ENCODE measurements at places on chromosomes 3 and 15.

DNA sequence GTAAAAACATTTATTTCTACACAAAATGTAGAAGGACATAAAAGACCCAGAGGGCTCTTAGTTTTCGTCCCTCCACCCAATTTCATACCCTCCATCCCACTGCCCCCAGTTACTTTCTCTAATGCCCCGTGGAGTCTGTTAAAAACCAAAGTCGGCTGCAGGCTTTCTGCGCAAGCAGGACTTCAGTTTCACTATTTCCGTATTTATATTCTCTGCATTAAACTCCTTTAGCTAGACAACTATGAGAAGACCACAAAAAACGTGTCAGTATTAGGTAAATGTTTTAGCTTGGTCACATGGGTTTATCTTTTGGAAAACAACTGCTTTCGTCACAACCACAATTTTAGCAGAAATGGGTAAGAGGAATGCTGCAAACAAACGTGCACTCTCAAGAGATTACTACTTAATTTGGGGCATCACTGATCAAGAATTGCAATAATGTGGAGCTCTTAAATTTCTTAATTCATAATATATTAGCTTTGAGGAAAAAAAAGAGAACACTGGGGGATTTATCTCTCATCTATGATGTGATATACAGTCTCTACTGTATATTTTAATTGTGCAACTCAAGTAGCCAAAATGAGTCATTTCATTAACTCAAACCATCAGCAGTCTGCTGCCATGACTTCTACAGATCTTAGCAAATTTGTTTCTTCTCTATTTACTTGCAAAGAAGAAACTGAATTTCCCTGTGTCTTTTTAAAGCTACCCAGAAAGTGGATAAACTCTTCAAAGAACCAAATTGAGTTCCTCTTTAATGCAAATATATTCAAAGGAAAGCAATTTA is 740 bp upstream of the NSMCE3 start:
- no peak for DNase-seq

DNA sequence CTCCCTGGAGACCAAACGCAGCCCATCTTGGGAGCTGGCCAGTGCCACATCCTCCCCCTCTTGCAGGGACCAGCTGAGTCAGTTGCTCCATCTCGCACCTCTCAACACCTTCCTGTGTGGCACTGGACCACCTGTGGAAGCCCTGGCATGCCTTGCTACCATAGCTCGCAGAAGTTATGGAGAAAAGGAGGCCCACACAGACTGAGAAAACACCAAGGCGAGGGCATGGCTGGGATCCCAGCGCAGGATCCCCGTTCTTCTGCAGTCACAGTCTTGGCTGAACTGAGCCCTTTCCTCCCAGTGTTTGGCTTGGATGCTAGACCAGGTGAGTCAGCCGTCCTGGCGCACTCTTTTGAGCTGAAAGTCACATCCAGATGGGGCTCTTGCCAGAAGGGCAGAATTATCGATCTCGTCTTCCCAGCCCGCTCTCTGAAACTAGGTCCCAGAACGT is 46.9 kb downstream of the CHRD start:
- DNase-seq, result no peak

DNA sequence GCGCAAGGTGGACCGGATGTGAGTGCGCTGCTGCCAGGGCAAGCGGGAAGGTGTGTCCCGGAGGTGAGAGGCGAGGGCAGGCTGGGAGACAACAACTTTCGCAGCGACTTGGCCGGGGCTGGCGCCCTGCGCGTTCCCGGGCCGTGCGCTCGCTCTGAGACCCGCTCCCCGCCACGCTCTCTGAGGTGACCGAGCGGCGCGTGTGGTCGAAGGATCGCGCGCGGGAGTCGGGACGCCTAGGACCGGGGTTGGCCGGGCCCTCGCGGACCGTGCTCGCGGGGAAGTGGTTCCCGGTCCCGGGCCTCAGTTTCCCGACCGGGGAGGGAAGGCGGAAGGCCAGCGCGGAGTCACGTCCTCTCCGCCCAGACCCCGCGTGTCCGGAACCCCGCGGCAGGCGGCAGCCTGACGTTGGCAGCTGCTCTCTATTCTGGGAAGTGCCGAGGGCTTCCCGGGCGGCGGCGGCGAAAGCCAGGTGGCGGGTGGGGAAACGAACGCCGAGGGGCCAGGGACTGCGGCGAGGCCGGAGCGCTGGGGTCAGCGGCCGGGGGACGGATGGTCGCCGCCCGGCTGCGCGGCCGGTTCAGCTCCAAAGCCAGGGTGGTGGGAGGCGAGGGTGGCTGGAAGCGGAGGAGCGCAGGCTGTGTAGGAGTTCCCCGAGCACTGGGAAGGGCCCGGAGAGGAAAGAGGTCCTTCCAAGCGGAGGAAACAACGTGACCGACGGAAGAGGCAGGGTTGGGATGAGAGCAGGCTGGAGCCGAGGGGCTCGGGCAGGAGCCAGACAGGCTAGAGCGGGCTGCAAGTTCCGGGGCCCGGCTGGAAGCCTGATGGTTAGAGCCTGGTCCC is 1.0 kb upstream of the IGF2BP2 start:
- peak; percentile 43 for DNase-seq

DNA sequence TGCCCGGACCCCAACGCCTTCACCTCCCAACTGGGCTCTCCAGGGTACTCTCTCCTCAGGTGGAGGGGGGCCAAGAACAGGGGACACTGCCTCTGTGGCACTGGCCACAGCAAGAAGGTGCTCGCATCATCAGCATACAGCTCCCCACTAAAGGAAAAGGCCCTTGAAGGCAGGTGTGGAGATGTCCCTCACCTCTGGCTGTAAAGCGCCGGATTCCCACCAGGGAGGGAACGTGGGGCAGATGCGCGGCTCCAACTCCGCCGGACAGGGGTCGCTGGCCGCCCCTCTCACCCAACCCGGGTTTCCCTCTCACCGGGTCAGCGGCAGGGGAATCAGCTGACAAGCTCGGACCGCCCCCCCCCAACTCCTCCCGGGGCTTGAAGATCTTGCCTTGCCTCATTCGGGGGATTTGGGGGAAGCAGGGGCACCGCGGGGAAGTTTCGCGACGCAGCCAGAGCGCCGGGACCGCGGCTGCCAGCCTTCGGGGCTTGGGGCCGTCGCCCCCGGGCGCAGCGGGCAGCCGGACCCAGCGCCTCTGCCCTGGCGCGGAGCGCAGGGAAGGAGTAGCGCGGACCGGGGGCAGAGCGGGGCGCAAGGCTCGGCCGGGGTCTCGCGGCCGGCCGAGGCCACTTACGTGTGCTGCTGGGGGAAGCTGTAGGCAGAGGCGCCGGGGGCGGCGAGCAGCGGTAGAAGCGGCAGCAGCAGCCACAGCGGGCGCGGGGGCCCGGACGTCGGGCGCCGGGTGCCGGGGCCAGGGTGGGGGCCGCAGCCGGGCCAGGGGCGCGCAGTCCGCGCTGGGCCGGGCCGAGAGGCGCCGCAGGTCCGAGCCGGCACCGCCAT is 630 bp downstream of the CACNA2D2 start:
- peak; percentile 28 for DNase-seq

- no peak for DNase-seq
These were observed 75.8 kb downstream of the SATB1 start for GRCh38 chr3:18349197-18349798.

DNA sequence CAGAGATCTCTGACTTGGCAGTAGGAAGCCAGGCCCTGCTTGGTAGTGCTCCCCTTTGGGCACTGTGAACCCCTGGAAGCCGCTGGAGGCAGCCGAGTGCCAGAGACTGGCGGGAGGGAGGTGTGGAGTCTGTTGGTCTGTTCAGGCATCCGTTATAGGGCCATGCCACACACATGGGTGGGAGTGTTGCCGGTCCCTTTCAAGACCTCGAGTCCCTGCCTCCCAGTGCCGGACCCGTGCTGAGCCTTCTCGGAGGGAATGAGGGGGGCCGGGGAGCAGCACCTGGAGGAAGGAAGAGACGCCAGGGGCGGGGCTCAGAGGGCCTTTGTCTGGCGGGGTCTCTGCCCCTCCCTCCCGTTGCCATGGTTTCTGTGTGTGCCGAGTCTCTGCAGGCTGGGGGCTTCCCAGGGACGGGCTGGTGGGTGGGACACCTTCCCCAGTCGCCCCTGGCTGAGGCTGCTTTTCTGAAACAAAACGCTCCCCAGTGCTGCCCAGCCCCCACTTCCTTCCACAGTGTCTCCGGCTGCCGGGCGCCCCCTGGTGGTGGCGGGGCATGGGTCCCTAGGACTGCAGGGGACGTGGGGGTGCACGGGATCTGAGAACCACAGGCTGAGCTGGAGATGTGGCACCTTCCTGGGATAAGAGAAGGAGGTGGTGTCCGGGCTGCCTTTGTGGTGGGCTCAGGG is 10.0 kb downstream of the GNAI2 start:
- peak; percentile 97 for DNase-seq

DNA sequence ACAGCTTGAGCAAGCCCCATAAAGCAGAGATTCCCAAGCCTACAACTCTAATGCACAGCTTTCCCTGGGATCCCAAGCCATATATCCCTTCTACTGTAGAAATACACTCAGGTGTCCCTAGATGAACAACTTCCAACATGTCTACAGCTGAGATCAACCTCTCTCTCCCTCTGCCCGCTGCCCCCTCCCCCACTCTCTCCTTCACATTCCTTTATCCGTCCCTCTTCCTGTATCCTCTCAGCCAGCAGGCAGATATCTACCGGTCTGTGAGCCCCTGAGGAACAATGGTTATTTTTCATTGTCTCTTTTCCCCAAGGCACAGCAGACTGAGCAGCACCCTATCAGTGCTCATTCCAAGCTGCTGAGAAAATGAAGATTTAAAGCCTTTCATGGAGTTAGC is 138.6 kb downstream of the SUCLG2 start:
- DNase-seq, result no peak

- DNase-seq, result no peak
These were observed 8.7 kb downstream of the RAB7A start for GRCh38 chr3:128734523-128735189.

- no peak for DNase-seq
These were observed 27.0 kb downstream of the CCNL1 start for GRCh38 chr3:157132936-157133335.

- no peak for DNase-seq
These were observed 2.7 kb downstream of the CEP70 start for GRCh38 chr3:138591392-138591791.

- DNase-seq, result no peak
These were observed 59.5 kb downstream of the ABCC5 start for GRCh38 chr3:183958226-183958625.

- DNase-seq, result no peak
These were observed 53.4 kb downstream of the ITPR1 start for GRCh38 chr3:4546346-4547178.

- DNase-seq, result no peak
These were observed 42.7 kb upstream of the GAP43 start for GRCh38 chr3:115580566-115580965.

DNA sequence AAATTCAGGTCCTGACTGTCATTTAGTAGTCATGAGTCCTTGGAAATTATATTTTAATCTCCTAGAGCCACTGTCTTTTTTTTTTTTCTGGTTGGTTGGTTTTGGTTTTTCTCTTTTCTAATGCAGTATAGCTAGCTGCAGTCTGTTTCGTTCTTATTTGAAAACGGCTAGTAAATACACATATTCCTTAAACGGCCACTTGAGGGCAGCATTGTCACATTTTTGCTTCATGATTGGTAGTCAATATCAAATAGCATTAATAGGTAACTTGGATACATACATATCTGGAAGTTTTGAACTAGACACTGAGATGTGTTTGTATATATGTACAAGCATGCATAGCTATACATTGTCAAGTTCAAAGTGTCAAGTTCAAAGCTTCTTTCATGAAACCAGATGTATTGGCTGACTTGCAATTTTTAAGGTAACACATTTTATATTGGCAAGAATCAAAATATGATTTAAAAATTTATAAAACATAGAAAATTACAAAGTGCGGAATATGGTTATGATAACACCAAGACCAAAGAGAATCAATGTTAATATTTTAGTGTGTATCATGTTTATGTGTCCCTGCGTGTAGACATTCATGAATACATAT is 22.5 kb downstream of the GABRA5 start:
- DNase-seq, result peak; percentile 25
